ENCODE measurements at places on chromosomes 12 and 14.

DNA sequence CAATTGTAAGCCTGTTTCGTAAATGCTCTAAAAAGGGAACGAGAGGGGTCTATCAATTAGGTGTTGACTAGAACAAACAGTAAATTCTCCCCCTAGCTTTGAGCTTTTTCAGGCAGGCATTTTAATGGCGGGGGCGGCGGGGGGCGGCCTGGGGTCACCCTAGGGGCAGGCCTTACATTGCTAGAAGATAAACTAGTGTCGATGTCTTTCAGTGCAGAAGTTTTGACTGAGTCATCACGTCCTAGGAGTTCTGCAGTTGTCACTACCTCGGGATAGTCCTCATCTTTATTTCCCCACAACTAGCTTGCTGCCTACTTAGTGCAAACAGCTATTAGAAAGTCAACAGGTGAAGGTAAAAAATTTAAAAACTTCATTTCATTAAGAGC lies 1.6 kb downstream of the ATP6V1D start:
- no peak for DNase-seq

GRCh38 chr14:69267492-69267891 lies 7.5 kb downstream of the GALNT16 start:
- DNase-seq: no peak

GRCh38 chr12:85626001-85626783 lies 210.0 kb downstream of the RASSF9 start:
- no peak for DNase-seq

DNA sequence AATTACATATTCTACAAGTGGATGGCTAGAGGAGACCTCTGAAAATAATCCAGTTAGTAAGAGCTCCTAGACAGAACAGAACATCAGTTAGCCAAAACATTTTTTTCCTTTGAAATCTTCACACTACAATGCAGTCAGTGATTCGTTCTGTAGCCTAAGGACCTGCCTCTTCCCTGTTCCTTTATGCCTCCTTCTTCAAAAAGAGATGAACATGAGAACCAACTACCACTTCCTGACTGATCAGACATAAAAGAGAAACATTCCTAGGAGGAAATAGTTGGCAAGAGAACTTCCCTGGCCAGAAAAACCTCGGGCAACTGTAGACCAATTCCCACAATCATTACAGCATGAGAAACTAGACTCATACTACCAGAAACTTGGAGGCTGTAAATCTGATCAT lies 29.4 kb downstream of the ITPR2 start:
- no peak for DNase-seq

- no peak for DNase-seq
Observed at GRCh38 chr14:86035882-86036281, 505.9 kb downstream of the FLRT2 start.

All from CD4-positive, alpha-beta T cell treated with Interleukin-15 for 1 hour (primary cell).